ENCODE measurements at places on chromosomes 6 and 20.

DNA sequence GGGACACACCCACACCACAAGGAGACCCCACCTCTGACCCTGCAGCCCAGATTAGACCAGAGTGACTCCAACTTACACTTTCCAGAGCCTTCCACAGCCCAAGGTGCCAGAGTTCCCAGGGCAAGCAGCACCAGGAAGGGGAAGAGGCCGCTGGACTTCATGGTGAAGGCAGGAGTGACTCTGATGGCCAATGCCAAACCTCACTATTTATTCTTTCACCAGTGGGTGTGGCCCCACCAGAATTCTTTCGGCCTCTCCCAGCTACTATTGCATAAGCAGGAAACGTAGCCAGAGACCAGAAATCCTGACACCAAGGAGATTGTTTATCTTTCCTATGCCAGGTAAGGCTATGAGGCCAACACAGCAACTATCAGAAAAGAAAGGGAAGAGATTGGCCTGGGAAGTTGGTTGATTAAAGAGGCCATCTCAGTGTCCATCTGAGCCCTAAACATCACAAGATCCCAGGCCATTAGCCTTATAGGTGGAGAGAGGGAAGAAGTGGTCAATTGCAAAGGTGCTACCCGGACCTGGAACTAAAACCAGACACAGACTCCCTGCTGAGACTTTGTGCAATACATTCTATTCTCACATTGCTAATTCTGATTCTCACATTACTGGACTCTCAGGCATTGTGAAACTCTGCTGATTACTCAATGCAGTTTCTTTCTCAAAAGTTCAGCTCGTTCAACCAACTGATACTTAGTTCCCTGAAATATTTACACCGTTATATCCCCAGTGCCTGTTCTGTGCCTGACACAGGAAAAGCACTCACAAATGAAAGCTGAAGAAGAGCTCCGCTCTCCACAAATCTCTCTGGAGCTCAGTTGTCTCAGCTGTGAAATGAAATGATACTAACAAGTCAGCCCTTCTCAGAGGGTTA is at the start of gene SLPI:
SLPI (minus strand) TSS at position 182 of the 880 bp plus-strand sequence; CDS start at position 161, 21 bp downstream.
- no peak for DNase-seq

GRCh38 chr6:66662196-66662595 is 955.2 kb upstream of the EYS start:
- DNase-seq: no peak

DNA sequence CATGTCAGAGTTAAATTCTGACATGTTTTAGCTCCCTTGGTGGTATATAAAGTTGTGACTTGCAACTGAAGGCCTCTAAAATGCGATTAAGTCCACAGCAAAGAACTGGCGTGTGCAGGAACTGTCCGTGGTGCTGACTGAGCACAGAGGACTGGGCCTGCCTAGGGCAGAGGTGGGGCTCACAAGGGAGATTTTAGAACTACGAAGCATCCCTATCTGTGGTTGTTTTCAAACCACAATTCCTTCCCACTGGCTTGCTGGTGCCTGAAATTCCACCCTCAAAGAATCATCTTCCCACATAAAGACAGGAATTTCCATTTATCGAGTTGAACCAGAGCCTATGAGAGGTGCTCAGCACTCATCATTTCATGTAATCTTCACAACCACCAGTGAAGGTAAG is 30.1 kb downstream of the RIMS4 start:
- DNase-seq: peak; percentile 21

DNA sequence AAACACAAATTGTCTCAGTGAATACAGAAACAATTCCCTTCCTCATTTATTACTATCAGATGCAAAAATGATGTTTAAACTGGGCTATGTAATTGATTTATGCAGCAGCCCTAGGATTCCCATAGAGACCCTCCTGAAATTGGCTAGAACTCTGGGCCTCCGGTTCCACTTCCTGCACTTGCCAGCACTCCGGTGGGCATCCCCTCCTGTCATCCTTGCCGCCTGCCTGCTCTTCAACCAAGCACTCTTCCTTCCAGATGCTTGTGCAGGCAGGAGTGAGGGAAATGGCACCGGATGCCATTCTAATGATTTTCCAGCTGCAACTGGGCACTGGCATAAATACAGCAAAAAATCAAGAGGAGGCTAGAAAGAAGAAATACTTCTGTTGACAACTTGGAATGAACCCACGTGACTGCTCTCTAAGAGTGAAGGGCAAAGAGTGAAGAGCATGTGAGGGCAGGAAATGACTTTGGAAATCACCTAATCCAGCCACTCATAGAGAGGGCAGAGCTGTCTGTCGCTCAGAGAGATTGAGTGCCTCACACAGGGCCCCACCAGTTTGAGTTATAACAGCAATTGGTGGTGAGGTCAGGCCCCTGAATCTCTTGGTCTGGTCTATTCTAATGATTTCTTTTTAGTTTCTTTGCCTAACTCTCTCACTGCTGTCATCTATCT is 3.7 kb upstream of the NEDD9 start:
- no peak for DNase-seq

DNA sequence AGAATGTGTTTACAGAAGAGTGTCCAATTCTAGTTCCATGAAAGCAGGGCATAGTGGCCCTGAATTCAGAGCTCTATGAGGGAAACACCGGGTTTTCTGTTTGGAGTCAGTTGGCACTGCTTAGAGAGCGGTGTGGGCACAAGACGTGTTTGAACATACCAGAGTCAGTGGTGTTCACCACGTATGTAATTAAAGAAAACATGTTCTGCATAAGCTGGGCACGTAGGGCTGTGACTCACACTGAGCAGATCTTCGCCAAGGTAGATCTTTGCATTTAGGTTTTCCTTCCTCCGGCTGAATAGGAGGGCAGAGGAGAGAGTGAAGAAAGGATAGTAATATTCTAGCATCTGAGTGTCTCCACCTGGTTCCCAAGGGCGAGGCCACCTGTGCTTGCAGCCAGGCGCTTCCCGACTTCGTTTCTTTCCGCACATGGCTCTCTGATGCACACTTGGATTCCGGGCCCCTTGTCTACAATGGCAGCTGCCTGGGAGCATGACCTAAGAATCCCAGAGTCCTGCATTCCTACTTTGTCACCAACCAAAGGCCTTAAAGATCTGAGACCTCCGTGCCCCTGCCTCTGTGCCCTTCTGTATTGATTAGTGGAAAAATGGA is 136.2 kb downstream of the ERMARD start:
- no peak for DNase-seq

DNA sequence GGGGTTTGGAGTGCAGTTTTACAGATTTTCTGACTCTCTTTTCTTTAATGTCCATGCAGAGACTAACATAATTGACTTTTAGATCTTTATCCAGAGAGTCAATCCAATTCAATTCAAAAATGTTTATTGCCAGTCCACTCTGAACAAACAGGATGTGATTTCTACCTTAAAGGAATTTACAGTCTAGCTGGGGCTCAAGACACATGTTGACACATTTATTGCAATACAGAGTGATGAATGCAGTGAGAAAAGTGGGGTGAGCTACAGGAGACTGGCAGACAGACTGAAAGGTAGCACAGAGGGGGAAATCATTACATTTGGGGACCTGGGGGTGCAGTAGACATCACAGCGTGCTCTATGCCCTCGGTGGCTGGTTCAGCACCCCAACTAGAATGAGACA is 193.9 kb downstream of the SLC24A3 start:
- DNase-seq: no peak

DNA sequence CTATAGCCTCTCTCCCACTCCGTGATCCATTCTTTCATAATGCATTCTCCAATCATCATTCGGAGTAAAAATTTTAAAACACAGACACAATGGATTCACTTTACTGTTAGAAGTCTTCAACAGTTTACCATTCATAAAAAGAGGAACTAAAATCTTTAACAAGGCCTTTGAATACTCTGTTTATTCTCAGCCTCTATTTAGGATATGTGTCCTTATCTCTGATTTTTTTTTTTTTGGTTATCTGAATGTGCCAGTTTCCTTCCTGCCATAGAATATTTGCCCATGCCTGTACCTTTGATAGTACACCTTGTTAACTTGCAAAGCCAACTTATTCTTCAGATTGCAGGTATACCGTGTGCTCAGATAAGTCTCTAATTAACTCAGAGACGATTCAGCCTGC is 11.1 kb downstream of the CRISP1 start:
- DNase-seq: no peak

DNA sequence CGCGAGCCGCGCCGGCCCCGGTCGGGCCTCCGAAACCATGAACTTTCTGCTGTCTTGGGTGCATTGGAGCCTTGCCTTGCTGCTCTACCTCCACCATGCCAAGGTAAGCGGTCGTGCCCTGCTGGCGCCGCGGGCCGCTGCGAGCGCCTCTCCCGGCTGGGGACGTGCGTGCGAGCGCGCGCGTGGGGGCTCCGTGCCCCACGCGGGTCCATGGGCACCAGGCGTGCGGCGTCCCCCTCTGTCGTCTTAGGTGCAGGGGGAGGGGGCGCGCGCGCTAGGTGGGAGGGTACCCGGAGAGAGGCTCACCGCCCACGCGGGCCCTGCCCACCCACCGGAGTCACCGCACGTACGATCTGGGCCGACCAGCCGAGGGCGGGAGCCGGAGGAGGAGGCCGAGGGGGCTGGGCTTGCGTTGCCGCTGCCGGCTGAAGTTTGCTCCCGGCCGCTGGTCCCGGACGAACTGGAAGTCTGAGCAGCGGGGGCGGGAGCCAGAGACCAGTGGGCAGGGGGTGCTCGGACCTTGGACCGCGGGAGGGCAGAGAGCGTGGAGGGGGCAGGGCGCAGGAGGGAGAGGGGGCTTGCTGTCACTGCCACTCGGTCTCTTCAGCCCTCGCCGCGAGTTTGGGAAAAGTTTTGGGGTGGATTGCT is 1.3 kb downstream of the VEGFA start:
- DNase-seq: peak; percentile 52

GRCh38 chr6:168908887-168909286 is 344.8 kb downstream of the THBS2 start:
- no peak for DNase-seq

GRCh38 chr20:4592316-4593148 is 129.2 kb upstream of the PRND start:
- DNase-seq: peak; percentile 34

DNA sequence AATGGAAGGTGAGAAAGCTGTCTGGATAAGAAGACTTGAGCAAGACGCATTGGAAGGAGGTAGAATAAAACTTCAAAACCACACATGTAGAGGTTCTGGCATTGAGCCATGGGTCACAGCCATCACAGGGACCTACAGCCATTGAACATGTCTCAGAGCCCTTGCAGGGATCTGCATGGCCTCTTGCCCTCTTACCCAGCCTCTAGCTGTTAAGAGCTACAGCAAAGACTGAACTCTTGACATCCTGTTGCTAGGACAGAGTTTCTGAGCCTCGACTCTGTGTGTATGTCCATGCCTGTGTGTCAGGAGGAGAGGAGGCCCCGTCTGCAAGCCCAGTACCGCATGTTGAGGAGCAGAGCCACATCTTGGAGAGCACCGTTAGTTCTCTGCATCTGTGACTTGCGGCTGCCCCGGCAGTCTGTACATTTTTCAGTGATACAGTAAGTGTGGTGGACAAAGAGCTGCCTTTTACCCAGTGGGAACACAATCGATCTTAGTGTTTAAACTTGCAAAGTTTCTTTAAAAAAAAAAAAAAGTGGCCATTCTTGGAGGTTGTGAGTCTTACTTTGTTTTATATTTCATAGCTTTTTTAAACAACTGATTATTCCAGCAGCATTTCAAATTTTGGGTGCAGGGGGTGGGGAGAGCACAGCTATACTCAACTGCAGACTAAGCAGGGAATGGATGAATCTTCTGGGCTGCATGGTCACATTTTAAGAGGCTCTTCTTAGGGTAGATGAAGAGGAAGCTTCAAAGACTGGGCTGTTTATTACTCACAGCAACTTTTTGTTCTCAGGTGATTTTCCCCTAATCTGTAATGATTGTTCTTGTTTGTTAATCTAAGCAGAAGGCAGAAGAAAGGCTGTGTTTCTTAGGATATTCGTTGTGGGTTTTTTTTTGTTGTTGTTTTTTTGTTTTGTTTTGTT is 88.5 kb downstream of the TBC1D7 start:
- DNase-seq: no peak

GRCh38 chr20:51752343-51752951 is 15.7 kb downstream of the ATP9A start:
- no peak for DNase-seq

DNA sequence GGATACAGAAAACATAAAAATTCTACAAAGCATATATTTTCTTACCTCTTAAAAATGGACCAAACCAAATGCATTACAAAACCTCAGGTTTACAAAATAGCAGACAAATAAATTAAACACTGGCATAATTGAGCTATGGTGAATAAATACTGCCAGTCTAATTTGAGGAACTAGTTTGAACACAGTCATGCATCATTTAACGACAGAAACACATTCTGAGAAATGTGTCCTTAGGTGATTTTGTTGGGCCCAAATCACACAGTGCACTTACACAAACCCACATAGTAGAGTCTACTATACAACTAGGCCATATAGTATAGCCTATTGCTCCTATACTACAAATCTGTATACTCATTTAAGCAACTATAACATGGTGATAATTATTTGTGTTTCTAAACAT is 215.6 kb downstream of the FOXC1 start:
- no peak for DNase-seq
